Retina (tissue), 1 donor: ENCODE measurements at places on chromosomes 12 and 14.

GRCh38 chr14:81727218-81727617 lies 193.6 kb upstream of the SEL1L start:
- no peak for DNase-seq

DNA sequence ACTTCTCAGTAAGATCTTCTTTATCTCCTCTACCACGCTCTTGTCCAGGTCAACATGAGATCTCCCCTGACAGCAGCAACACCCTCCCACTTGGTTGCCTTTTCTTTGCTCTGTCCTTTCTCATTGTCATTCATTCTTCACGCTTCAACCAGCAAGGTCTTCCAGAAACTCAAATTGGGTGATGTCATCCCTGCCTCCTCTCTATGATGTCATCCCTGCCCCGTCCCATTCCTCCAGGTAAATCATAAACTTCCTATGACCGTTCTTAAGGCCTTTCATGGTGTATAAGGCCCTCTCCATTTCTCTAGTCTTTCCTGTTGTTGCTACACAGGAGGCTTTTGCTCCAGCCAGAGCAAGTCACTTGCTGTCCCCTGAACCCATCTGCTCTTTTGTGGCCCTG lies 17.7 kb upstream of the TUNAR start:
- DNase-seq: no peak

DNA sequence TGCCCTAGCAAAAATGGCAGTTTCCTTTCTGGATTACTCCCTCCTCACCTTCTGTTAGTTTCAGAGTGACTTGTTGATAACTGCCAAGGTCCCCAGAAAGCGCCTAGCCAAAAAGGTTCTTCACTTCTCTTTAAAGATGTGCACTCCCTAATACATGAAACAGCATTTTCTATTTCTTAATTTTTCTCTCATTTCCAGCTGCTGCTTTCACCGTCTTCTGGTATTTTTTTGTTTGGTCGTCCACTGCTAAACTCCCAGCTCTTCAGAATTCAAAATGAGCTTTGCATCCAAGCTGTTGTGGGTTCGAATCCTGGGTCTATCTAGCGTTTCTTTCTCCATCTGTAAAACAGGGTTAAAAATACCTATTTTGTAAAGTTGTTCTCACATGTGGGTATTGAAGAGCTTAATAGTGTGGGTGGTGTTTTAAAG lies 397 bp upstream of the BORCS5 start:
- DNase-seq: no peak

GRCh38 chr12:117143008-117143532 lies 43.9 kb upstream of the TESC start:
- no peak for DNase-seq
